ENCODE measurements at places on chromosomes 4 and X.

DNA sequence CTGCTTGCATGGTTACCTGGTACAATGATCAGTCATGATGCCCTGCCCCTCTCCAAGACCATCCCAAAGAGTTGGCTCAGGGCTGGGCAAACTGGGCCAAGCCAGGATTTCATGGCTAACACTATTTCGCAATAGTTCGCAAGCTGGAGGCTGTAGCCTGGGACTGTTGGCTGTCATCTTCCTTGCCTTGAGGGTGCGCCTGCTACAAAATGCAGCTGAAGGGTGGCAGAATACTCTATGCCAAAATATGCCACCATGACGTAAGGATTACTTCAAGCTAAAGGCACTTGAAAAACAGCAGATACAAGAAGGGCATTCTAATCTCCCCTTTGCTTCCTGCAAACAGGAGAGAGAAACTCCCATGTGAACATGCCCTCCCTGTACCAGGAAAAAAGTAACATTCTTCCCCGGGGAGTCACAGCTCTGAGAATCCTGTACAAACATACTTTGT lies 21.0 kb downstream of the SAT1 start:
- DNase-seq: peak; percentile 34

DNA sequence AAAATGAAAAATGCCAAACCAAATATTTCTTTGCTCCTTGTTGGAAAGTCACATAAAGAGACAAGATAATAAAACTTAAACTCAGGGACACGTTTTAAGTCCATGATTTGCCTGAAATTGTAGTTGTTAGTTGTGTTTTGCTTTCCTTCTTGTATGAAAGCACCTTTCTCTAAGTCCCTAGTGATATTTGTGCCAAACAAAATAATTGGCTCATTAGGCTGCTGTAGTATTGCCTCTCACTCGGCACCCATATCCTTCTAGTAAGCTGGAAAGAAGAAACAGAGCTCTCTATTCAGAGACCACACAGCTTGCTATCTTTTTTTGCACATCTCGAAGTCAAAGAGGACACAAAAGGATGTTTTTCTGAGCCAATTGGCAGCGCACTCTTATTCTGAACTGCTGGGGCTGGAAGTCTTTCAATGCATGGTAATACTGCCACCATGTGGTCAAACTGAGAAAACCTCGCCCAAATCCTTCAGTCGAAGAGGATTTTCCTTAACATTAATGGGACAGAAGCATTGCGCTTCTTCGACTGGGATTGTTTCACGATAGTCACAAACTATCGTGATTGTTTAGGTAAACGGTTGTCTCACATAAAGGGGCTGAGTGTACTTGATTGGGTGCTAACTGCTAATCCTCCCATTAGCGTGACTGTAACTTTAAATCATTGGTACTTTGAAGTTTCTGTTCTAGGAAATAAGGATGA lies 571.9 kb upstream of the LCORL start:
- DNase-seq: peak; percentile 28

DNA sequence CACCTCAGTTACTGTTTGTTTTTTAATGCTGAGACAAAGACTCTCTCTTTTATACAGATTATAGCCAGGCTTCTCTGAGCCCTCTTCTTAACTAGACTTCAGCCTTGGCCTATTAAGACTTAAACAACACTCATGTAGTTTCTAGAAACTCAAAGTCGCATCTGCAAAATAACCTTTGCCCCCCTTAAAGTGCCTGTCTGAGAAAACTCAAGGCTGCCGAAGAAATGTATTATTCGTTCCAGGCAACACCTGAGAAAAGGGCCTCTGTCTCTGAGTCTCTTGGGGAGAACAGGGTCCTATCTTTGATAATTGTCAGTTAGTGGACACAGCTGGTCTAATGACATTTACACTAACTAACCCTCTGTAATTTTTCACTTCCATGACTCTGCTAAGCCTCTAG lies 60.8 kb upstream of the HPGD start:
- no peak for DNase-seq

- DNase-seq: no peak
These were observed 282.1 kb downstream of the GRIA2 start for GRCh38 chr4:157502656-157503055.

GRCh38 chrX:120813982-120814381 lies 61.7 kb downstream of the CT47B1 start:
- no peak for DNase-seq

DNA sequence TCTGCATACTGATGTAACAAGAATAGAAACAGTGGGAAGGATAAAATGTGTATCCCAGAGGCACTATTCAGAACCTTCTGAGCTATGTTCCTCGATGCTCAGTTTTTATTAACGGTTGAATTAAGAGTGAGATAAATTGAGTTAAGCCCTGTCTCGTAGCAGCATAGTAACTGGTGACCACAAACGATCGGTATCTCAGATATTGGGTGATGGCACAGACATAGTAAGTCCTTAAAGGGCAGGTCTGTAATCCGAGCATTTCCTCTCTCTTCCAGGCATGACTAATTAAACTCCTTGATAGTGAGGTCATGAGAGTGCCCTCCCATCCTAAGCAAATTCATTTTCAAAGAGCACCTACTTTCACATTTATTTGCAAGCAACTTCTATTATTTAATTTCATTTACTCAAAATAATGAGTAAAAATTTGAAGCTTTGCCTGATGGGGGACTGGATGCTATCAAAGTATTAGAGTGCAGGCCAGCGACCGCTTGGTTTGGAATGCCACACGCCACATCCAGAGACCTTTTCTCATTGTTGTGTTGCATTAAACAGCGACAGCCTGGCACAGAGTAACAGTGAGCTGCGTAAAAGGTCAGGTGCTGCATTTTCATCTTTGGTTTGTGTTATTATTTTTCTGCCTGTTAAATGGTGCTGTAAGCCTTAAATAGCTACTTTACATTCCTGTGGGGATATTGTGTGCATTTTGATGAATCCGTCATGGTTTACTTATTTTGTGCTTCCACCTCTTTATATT lies 101.9 kb downstream of the PCDH7 start:
- no peak for DNase-seq

DNA sequence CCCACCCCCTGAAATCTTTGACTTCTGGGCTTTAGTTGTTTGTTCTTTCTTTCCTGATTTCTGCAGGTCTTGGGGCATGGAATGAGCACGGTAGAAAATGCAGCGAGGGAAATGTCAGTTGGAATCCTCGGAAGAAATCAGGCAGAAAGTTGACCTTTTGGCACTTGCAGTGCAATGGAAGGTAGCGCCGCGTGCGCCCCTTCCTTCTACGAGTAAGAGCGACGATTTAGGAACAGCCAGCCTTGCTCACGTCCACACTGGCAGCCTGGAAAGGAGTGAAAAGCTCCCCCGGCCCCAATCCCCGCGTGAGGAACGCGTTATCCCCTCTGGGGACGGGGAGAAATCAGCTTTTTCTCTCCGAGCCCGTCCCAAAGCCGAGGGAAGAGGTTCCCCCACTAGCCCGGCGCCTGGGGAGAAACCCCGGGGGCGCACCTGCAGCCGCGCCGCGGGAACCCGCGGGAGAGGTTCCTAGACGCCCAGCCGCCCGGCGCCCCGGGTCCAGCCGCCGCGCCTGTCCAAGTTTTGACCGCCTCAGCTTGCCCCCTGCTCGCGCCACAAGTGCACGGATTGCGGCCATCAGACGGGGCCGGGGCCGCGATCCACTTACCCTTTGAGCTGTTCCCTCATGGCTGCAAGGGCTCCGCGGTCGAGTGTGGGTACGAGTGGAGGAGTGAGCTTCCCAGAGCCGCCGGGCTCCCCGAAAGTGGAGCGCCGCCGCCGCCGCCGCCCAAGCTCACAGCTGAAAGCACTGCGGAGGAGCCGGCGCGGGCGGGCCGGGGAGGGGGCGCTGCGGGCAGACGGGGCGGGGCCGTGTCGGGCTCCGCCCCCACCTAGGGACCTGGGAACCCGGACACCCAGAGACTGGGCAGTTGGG lies 194.6 kb upstream of the FTHL17 start:
- DNase-seq: no peak

GRCh38 chr4:144647095-144647561 lies 1.2 kb downstream of the HHIP start:
- no peak for DNase-seq

DNA sequence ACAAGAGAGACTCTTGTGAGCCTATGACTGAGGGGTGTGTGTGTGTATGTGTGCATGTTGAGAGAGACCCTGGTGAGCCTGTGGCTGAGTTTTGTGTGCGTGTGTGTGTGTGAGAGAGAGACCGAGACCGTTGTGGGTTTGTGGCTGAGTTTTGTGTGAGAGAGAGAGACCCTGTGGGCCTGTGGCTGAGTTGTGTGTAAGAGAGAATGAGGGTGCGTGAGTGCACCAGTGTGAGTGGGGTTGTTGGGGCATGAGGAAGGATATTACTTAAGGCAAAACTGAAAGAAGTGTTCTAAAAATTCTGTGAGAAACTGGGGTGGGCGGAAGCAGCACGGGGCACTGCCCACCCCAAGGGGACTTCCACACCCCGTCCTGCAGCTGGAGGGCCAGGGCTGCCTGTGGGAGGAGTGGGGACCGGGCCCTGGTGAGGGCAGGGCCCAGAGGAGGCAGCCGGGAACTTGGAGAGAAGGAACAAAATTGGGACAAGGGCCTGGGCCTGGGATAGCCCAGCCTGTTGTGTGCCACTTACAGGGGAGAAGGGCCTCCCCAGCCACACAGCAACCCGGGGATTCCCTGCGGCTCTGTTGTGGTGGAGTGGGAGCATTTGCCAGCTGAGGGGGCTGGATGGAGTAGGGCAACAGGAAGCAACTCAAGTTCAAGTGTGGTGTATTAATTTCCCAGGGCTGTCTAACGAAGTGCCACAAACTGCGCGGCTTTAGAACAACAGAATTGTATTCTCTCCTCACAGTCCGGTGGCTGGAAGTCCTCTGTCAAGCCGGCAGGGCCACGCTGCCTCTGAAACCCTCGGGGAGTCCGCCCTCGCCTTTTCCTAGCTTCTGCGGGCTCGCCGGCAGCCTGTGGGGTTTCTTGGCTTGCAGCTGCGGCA lies 22.1 kb downstream of the TMEM131L start:
- no peak for DNase-seq

- no peak for DNase-seq
These were observed 88.9 kb upstream of the RPL34 start for GRCh38 chr4:108531461-108531860.

- DNase-seq: no peak
These were observed 1.4 kb downstream of the UBA6 start for GRCh38 chr4:67699603-67700002.

DNA sequence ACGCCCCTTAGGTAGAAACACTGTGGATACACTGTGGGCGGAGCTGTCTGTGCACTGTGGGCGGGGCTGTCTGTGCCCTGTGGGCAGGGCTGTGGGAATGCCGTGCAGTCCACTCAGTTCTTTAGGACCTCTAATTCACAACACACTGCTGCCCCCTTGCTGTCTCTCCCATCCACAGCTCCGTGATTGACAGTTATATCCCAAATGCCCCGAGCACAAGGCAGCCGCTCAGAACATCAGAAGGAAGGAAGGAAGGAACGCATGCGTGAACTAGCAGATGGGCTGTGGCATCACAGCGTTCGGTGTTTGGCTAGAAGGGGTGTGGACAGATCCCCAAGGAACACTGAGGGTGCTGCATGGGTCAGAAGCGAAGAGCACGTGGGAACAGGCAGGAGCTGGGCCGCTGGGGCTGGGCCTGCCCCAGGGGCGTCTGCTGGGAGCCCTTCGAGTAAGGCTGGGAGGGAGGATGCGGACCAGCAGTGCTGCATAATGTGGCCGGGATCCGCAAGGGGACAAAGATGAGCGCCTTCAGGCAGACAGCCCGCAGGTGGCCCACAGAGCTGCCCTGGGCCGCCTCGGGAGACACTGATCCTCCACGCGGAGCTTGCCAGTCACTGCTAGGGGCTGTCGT lies 29.8 kb downstream of the ACOX3 start:
- DNase-seq: peak; percentile 21

GRCh38 chr4:1788254-1788973 lies 4.7 kb upstream of the FGFR3 start:
- DNase-seq: no peak

DNA sequence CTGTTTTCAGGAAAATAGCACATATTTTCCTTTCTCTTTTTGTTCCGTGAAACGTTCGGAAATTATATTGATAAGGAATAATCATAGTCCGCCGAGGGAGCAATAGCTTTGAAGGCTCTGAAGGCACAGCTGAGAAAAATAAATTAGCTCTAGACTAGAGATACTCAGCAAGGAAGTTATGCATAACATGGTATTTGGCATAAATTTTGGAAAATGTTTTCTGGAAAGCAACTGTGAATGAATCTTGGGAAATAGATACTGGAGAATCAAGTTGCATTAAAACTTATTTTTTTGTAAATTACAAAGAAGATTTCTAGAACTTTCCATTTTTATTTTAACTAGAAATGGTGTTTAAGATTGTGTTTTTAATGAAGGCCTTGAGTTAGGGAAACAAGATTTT lies 92.4 kb downstream of the HPRT1 start:
- DNase-seq: no peak

DNA sequence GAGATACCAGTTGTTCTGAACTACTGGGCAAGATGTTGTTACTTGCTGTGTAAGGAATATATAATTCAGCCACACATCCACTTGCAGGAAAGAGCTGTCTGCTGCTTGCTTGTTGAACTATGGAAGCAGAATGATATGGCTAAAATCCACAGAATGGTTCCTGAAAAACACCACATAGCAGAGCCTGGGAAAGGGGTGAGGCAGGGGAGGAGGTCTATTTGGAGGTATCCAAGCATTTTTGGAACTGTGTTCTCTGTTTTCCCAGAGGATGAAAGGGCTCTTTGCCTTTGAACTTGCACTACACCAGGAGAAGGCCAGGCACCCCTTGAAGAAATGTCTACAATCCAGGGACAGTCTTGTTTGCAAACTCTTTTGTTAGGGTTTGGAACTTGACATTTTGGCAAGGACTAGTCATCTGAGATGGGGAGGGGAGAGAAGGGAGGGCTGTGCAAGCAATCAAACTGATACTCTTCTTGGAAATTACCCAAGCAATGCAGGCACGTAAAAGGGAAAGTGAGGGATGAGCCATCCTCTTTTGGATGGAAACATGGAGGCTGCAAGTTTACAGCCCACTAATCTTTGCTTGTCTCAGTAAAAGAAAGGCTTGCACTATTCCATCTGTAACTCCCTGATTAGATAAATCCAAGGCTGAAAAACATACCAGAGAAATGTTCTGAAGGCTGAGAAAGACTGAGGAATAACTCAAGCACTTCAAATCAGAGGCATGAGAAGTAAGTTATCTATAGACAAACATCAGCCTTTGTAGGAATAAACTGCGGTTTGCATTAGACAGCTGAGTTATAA lies 141.0 kb downstream of the TSPAN5 start:
- DNase-seq: no peak

DNA sequence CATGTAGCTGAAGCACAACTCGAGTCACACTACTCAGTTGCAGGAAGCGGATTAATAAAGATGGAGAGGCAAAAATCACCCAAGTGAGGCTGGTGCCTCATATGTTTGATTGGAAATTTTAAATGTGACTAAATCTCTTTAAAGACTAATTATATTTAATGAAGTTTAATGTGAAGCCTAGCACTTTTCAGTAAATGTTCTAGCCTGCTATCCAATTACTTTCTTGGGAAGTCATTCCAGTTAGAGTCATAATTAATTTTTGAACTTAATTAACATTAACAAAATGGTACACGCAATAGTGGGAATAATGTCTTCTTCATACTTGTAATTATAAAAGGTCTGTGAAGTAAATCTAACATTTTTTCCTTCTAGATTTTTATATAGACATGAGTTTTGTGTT lies 20.6 kb downstream of the F11 start:
- no peak for DNase-seq

Data from skeletal muscle cell (primary cell).